RCC 7860 (cell line): ENCODE measurements at places on chromosomes 11 and 22.

- no peak for DNase-seq
These were observed 72.9 kb upstream of the EED start for GRCh38 chr11:86171627-86172026.

DNA sequence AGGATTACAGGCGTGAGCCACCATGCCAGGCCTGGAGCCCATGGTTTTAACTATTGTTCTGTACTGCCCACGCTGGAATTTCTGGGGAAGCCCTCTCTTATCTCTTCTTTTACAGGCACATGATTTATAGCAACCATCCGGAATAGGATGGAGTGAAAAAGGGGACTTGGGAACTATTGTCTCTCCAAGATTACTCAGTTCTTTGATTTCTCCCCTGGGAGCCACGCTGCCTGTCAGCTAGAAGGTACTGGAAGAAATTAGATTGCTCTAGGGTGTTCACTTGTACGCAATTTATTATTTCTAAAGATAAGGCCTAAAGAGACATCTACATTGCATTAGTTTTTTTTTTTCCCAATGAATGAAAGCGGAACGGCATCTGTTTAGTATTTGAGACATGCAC, 65.6 kb upstream of the PTPRJ start:
- DNase-seq, result no peak

- DNase-seq, result no peak
These were observed 51.9 kb upstream of the MN1 start for GRCh38 chr22:27853424-27853823.

DNA sequence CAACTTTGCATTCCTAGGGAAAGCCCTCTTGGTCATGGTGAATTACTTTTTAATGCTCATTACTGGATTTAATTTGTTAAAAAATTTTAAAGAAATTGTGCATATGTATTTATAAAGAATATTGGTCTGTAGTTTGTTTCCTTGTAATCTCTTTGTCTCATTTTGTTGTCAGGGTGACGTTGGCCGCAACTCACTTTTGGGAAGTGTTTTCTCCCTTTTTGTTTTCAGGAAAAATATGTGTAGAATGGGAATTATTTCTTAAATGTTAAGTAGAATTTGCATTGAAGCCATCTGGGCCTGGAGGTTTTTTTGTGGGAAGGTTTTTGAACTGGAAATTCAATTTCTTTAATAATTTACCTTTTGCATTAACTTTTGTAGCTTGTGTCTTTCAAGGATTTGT, 149.1 kb downstream of the UVRAG start:
- DNase-seq, result no peak

DNA sequence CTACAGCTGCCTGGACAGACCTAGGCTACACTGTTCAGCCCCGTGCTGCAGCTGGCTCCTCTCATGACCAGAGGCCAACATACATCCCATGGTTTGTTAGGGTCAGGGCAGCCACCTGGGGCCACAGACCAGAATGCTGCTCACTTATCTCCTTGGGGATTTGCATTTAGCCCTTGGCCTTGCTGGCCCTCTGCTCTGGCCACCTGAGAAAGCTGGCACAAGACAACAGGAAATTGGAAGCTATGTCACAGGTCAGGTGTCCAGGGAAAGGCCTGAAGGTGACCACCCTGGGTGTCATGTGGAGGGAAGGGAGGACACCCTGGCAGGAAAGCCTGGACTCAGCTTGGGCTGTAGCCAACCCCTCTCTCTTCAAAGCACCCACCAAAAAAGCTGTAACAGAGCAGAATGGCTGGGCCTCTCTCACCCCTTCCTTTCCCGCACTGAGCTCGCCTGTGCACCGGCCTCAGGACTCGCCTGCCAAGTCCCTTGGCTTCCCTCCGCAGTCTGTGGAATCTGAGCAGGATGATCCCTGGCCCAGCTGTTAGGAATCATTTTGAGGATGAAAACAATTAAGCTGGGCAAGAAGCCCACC, 86.3 kb downstream of the SNX19 start:
- no peak for DNase-seq

DNA sequence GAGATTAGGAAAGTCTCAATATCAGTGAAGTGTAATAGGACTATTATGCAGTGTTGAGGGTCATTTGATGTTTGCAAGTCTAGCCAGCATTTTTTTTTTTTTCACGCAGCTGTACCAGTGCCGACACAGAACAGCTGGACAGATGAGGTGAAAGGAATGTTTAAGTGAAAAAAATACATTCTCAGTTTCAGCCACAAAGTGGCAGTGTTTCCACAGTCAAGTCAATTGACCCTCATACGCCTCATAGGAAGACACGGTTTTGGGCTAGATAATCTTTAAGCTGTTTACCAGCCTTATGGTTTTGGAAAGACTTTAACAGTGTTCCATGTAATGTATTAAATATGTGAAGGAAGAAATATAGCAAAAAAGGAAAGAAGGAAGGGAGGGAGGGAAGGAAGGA, 349.9 kb upstream of the ANO3 start:
- no peak for DNase-seq

DNA sequence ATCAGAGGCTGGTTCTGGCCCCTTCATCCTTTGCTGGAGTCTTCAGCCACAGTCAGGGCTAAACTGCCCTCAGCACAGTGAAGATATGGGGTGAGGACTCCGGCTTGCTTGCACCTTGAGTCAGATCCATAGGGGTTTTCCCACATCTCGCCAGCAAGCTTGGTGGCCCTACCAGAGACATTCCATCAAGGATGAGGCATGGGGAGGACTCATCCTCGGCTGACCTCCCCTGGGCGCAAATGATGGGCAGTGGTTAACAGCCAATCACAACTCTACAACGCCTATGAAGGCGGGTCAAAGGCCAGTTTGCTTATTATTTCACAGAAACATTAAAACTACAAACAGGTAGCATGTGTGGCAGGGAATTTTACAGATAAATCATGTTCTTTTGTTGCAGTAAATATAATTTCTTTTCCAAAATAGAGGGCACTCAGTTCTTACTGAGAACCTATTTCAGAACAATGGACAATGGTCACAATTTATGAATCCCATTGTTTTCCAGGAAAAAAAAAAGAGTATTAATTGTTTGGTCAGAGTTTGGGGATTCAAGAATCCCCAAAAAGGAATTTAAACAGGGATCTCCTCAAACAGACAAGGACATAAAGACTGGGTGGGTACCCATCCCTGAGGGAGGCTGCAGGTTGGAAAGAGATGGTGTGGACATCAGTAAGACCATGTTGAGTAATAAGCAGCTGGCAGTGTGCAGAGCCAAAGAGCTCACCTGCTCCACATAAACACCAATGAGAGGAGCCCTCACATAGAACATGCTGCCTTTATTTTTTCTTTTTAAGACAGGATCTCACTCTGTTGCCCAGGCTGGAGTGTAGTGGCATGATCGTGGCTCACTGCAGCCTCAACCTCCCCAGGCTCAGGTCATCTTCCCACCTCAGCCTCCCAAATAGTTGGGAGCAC, 14.8 kb downstream of the PLAAT3 start:
- peak; percentile 91 for DNase-seq

DNA sequence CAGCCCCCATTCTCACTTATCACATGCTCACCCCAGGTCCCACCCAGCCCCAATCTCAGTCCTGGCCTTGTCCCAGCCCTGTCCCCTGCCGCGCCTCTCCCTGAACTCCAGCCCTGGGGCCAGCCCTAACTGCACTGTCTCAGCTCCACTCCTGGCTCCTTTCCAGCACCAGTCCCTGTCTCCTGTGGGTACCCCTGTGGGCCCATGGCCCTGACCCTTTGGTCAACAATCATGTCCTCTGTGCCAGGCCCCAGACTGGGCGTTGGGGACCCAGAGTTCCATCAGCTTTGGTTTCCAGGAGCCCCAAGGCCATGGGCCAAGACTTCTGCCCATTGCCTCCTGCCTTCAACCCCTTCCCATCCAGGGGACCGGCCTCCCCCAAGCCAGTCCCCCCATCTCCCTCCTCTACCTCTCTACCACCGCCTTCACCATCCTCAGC, 757 bp downstream of the SPI1 start:
- DNase-seq, result no peak

GRCh38 chr11:59223611-59224010, 10.9 kb upstream of the MPEG1 start:
- DNase-seq, result no peak

GRCh38 chr22:44620129-44620840, 81.7 kb upstream of the PRR5 start:
- no peak for DNase-seq

GRCh38 chr22:45105281-45105702, 58.4 kb upstream of the NUP50 start:
- peak; percentile 76 for DNase-seq

GRCh38 chr11:75793966-75794365, 21.0 kb upstream of the UVRAG start:
- DNase-seq, result no peak

DNA sequence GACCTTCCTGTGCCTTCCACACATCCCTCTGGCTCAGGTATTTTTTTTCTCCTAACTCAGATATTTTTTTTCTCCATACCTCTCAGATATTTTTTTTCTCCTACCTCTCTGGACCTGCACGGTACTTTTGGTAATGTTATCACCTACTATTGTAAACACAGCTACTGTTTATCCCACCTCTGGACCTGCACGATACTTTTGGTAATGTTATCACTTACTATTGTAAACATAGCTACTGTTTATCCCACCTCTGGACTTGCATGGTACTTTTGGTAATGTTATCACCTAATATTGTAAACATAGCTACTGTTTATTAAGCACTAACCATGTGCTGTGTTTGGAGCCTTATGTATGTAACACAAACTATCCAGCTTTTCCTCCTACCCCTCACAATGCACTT, 12.1 kb upstream of the UPB1 start:
- no peak for DNase-seq

DNA sequence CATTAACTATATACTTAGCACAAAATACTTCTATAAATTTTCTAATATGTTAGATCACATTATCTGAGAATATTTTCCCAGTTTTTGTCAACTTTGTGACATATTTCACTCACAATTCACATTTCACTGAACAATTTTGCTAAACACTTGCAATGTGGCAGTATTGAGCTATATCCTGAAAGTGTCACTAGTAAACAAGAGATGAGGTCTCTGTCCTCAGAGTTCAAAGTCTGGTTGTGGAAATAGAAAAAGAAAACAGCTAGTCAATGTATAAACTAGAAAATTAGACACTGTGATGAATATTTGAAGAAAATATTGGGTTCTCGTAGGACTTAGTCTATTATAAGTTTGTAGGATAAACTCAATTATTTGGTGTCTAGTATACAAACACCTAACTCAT, 87.4 kb upstream of the CHORDC1 start:
- no peak for DNase-seq

DNA sequence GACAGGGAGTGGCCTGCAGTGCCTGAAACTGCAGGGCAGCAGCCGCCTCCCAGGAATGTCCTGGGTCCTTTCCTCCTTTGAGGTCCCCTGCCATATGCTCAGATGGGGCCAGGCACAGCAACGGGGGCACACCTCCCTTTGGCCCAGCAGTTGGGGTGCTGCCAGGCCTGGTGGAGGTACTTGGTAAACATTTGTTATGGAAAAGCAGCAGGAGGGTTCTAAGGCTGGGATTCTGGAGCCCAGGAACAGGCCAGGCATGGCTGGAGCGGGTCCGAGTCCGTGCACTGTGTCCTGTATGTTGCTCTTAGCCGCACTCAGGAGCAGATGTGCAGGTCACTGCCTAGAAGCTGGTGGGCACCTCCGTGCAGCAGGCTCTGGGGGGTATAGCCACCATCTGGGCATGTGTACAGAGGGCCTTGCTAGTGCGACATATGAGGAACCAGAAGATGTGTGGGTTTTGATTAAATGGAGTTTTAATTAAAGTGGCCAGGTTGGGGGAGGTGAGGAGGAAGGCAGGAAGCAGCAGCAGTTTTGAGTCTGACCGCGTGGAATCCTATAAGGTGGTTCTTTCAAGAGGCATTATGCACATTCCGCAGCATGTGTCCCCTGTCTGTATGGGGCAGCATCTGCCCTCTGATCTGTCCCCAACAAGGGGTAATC, 1.5 kb downstream of the ADORA2A start:
- DNase-seq, result no peak

- DNase-seq, result peak; percentile 88
These were observed 6.9 kb upstream of the GAL start for GRCh38 chr11:68677432-68677831.

DNA sequence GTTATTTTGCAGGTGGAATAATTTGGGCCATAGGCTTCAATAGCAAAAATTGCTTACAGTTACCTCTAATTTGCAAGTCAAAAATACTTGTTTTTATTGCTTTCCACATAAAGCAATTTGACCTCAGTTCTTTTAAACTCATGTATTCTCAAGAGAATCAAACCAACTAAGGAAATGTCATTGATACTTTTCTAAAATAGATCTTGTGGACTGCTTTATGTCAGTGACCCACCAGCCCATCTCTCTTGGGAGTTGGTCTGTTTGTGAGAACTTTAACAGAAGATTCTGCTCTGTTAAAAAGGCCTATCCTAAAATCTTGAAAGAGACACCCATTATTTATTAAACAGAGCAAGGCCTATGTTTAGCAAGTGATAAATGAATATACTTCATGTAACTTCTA, 75.2 kb downstream of the DDIAS start:
- no peak for DNase-seq

DNA sequence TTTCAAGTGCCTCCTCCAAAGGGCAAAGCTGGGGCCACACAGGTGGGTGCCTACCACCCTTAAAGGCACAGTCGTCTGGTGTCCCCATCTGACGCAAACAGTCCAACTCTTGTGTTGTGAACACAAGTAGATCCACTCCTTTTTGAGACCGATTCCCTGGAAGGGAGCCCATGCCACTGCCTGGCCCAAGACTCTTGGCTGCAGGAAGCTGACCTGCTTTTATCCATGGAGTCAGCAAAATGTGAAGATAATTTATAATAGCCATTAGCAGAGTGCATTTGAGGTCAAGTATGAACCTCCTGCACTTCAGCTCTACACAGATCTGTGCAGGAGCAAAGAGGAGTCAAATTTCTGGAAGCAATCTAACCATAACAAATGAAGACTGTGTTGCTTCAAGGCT, 68.5 kb downstream of the ADM start:
- DNase-seq, result no peak

GRCh38 chr22:49046546-49047361, 780.9 kb downstream of the BRD1 start:
- DNase-seq, result no peak

DNA sequence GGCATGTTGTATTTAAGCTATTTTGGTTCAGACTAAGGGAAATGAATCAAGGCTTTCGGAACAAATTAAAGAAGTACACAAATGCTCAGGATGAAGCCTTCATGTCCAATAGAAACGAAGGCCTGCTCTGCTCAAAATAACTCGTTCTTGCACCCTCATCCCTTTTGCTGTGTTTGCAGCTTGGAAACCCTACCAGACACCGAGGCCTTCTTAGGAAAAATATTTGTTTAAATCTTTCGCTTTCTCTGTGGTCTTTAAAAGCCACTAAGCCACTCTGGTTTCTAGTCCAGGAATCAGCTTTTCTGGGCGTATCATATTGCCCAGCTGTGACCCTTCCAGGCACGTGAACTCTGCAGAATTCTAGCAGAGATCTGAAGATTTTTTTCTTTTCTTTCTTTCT, 60.9 kb upstream of the HSPA8 start:
- DNase-seq, result no peak

DNA sequence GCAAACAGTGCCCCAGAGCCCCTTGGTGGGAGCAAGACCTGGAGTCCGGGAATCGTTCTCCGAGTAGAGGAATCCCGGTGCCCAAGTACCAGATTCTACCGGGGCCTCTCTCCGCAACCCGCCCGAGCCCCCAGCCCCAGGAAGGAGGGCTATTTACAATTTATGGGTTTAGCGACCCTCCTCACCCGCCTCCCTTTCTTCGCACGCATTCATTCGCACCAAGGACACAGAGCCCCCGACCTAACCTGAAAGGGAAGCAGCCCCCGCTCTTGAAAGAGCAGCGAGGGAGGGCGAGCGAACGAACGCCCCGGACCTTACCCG, 628 bp downstream of the LRP4 start:
- DNase-seq, result no peak
